C1 segment of cervical spinal cord (tissue), 14 donors: ENCODE measurements at places on chromosomes 4 and X.
A peak's percentile ranks its signal among the peaks of the same experiment; 100 is the strongest.

DNA sequence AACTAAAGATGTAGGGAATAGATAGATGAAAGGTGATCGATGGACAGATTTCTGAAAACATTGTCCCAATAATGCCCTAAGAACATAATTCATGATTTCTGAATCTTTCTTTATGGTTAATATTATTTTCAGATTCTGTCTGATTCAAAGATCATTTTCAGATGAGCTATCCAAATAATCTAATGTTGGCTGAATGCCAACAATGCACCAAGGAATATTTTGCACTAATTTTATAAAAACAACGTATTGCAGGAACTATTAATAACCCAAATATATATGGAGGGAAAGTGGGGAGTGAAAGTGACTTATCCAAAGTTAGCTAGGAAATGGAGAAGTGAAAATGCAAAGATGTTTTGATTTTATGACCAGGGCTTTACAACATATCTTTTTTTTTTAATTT is 1675.5 kb downstream of the STIM2 start:
- no peak for DNase-seq

GRCh38 chr4:181517491-181517890 is 725.7 kb upstream of the TENM3 start:
- DNase-seq: no peak

- DNase-seq: no peak
These were observed 23.8 kb upstream of the ARHGAP10 start for GRCh38 chr4:147707892-147708672.

DNA sequence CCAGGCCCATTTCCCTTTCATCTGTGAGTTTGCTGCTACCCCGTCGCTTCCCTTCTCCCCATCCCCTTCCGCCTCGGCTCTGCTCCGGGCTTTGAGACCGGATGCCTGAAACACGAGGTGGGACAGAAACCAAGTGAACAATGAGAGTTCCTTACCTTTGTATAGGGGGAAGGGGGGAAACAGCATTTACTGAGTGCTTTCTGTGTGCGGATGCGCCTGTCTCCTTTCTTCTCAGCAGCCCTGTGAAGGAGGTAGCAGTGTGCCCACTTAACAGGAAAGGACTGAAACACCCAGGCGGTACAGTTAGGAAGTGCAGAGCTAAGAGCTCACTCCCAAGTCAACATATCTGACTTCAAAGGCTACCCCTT is 43.2 kb upstream of the TMSB15B start:
- no peak for DNase-seq

DNA sequence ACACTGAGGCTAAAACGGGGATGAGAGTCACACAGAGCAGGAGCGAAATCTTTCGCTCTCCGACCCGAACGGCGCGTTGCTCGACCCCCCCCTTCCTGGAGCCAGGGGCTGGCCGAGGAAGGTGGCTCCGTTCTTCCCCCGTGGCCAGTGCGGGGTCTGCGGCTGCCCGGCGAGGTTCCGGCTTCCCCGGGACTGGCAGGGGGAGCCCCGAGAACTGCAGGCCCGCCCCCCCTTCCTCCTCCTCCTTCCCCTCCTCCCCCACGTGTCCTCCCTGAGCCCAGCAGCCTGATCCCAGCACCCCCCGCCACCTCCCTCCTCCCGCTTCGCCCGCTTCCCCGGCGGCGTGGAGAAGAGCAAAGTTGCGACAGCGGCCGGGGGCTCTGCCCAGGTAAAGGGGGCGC is 2.4 kb upstream of the BCORL1 start:
- DNase-seq: no peak

DNA sequence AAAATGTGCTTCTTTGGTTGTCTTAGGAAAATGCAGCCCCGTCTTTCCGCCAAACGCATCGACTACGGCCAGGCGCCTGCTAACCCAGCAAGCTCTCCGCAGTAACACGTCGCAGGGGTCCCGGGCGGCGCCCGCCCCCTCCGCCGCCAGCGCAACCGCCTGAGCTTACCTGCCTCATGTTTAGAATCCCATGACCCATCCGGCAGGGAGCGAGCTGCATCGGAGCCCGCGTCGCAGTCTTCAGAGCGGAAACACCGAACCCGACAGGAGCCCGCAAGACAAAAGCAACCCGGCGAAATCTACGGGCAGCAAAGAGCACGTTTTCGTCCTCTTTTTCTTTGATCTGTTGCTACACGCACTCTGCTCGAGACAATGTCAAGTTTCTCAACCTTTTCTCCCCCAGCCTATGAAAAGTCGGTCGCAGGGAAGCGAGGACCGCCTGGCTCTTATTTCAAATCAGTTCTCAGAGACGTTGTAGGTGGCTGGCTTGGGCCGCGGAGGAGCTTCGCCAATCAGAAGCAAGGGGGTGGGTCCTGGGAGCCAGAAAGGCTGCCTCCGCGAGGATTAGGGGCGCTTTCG is at the start of gene MID1:
MID1 (minus strand) TSS at position 465 of the 579 bp plus-strand sequence. CDS start 53,038 bp downstream, outside the sequence.
- peak; percentile 35 for DNase-seq

- DNase-seq: no peak
These were observed 212.3 kb downstream of the MAD2L1 start for GRCh38 chr4:119854364-119854763.

DNA sequence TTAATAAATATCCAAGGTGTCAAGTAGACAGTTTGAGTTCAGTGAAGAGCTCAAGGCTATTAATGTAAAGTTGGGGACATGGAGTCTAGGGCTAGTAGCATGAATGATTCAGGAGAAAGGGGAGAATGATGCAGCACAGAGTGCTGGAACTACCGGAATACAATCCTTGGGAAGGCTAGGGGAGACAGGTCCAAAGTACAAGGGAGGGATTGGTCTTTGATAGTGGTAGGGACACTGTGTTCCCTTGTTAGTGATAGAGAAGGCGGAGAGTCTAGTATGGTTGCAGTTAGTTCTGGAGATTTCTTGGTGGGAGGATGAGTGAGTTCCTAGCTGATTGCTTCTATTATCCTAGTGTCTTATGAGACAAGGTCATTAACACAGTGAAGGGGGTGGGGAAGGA is 8.7 kb downstream of the GCNA start:
- no peak for DNase-seq

- no peak for DNase-seq
These were observed 198.5 kb upstream of the FAM241A start for GRCh38 chr4:111946800-111947199.
